ENCODE measurements at places on chromosomes 4 and X. TPM values are rescaled to one million over a fixed set of nuclear protein-coding genes. Genes with fewer than 3 reads are reported as not detected.

Gene PRR32
- polyA plus RNA-seq = not detected

Gene S100G
- 0.23 TPM for polyA plus RNA-seq

Gene TRPC5OS
- not detected for polyA plus RNA-seq

Gene TLR3
- 0.49 TPM for polyA plus RNA-seq

Gene BEND2
- not detected for polyA plus RNA-seq

Gene CPZ
- polyA plus RNA-seq = 0.04 TPM

DNA sequence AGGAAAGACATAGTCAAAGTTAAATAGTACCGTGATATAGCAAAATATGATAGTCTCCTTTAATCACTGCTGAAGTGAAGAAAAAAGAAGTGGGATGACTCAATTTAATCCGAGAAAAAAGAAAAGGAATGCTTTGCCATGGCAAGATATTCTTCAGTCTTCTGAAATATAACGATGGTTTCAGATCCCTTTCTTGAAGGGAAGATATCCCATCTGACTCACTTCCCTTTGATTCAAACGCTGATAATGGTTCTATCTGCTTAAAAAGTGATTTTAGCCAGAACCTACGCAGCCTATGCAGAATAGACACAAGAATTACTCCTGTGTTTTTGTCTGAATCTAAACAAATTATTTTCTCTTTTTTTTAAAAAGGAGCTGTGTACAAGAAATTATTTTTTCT lies 68.1 kb upstream of the FTHL17 start:
- no peak for DNase-seq

DNA sequence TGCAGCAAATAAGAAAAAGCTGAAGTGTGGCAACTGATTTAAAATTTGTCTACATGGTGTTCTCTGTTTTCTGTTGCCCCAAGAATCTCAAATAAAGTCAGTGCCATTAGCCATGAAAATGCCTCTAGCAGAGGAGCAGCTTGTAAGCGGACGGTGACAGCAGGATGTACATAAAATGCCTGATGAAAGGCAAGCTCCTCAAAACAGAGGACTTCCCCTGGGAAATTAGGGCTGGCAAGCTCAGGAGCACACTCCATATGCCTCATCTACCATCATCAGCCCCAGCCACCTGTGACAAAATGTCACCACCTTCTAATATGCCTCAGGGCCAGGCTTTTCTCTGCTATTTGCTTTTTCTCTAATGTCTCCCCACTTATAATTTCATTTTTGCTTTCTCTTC lies 54.5 kb downstream of the ASB9 start:
- DNase-seq = no peak

DNA sequence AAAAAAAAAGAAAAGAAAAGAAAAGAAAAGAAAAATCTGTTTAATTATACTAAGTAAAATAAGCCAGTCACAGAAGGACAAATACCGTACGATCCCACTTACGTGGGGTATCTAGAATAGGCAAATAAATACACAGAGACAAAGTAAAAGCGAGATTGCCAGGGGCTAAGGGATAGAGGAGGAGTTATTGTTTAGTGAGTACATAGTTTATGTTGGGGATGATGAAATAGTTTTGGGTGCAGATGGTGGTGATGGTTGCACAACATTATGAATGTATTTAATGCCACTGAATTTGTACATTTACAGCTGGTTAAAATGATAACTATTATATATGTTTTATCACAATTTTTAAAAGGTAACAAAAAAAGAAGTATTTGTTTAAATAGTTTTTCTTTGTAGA lies 7.1 kb downstream of the CA5B start:
- DNase-seq = no peak

DNA sequence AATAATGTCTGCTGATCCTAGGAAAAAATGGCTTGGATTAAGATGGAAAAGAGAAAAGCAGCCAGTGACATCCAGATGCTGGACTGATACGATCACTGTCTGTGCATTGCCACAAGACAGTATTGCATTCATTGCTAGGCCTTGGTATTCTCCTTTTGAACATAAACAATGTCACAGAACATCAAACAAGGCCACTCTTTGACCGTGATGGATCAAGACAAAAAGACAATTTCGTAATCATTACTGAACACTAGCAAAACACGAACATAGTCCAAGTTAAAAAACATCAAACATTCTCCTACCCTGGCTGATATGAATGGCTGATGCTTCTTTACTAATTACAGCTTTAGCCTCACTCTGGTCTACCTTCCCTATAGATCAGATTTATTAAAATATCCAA lies 374.1 kb upstream of the CXorf51B start:
- DNase-seq = no peak

DNA sequence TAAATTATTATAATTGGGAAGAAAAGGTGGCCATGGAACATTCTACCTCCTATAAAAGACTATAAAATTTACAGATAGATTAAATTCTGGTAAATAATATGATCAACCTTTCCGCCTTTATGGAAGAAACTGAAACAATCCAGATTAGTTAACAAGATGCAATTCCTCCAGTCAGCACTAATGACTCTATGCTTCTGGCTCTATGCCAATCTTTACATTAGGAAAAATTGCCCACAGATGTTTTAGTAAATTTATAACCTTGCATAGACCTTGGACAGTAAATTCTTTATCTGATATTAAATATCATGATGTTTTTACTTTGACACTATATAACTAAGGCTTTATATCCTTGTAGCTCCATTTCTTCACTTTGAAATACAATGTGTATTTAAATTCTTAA lies 2302.5 kb downstream of the ARAP2 start:
- no peak for DNase-seq

GRCh38 chrX:123186801-123187200 lies 2.7 kb downstream of the GRIA3 start:
- DNase-seq = no peak

GRCh38 chr4:82626251-82626868 lies 64.6 kb upstream of the TMEM150C start:
- DNase-seq = no peak

DNA sequence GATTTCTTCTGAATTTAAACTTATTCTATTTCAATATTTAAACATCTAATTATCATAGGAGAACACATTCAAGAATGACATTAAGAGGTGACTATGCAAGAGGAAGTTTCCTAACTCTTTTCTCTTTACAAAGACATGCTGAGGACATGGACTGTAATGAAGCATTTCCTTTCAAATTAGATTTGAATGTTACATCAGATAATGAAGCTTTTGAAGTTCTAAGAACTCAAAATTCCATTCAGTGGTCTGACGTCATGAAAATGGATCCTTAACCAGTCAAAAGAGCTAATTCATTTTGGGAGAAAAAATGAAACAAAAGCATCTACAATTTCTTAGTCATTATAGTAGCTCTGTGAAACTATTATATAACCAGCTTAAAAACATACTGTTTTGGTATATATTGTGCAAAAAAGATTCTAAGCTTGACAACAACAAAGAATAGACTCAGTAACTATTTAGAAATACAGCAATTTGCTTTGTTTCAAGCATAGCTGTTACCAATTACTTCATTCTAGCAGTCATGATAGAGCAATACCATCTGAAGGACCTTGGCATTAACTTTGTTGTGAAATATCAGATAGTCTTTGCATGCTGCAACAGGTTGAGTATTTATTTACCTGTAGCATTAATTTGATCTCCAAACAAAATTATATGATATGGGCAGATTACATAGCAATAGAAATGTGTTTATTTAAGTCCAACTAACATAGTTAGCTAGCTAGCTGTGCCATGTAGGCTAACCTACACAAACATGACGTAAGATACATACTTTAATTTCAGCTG lies 13.7 kb upstream of the DTHD1 start:
- no peak for DNase-seq

GRCh38 chr4:106172861-106173260 lies 143.1 kb downstream of the TBCK start:
- no peak for DNase-seq

- DNase-seq = no peak
These were observed 19.3 kb downstream of the TSPAN5 start for GRCh38 chr4:98639108-98639507.

DNA sequence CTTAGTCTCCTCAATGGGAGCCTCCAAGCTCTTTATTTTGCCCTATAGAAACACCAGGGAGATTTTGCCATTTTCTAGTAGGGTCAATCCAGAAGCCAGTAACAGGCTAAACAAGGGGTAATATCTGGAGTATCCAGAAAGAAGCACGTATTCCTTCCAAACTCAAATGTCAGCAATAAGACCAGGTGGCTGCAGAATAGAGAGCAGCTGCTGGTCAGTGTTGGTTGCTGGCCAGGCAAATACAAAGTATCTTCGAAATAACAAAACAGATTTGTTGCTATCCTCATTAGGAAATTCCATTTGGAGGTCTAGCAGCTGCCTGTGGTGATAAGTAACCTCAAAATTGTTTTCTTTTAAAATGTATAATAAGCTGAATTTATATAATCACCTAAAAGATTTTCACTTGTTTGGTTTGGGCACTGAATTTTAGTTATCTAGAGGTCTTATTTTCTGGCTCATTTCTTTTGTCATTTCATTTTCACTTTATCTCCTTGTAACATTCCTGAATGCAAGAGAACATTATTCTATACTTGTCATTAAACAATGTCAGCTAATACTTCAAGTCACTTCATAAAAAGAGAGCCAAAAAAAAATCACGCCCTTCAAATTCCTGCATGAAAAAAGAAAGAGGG lies 320.6 kb downstream of the DTHD1 start:
- DNase-seq = no peak

DNA sequence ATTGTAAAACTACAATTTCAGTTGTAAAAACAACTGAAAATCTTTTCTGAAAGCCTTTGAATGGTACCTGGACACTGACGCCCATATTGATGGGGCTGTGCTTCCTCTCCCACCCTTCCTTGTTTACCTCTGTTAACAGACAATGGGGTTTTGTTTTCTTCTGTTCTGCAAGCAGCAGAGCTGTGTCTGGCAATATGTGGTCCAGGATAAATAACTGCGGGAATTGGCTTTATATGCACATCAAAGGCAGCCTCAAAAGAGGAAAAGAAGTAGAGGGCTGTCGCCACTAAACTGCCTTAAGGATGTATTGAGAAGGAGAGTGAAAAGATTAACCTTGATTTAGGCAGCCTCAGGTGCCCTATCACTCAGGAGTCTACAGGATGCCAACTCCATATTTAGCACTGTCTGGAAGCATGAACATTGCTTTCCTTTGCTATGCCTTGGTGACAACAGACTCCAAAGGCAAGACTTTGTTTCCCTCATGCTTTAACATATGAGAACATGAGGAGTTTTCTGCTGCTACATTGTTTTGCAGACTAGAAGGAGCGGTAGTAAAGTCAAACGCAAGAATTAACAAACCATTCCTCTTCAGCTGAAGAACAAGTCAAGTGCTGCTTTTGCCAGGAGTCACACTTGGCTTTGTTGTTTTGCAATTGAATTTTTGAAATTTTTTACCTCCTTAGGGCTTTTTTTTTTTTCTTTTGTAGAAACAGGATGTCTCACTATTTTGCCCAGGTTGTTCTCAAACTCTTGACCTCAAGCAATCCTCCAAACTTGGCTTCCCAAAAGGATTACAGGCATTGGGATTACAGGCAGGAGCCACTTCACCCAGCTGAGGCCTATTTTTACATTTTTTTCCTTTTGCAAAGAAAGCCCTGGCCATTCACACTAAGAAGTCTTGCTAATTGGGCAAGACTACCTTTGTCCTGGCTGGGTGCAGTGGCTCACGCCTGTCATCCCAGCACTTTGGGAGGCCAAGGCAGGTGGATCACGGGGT lies 3.0 kb downstream of the IL21 start:
- no peak for DNase-seq

GRCh38 chr4:131531087-131531486 lies 1618.0 kb upstream of the PCDH10 start:
- no peak for DNase-seq

GRCh38 chr4:55675196-55675793 lies 39.2 kb upstream of the NMU start:
- DNase-seq = no peak

DNA sequence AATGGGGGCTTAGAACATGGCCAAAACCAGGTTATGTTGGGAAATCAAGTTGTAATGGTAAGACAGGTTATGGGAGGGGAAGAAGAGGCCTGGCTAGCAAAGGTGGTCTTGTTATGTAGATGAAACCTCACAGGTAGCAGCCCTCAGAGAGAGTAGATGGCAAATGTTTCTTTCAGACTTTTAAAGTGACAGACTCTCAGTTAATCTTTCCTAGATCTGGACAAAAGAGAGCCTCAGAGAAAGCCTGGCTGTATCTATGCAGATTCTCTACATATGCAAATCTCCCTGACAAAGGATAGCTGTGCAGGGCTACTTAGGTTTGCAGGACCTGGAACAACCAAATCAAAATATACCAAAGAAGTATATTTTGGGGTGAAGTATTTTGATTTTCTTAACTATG lies 284.1 kb upstream of the AMOT start:
- no peak for DNase-seq

- no peak for DNase-seq
These were observed 190.9 kb downstream of the GABRB1 start for GRCh38 chr4:47222276-47222675.

DNA sequence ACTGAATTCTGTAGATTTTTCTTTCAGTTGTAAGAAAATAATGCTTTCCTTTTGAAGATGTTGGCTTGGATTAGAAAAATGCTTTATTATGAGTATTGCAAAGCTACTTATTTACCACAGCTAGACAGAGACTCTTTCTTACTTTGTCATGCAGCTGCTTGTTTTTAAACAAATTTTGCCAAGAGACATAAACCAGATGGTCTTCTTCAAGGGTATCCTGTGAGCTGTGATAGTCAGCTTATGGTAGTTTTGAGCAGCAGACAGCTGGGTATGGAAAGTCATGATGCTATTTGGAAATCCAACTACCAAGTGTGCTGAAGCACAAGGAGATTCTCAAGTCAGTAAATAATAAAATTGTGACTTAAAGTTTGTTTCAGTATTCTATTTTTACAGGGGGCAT lies 941.5 kb downstream of the DMD start:
- DNase-seq = no peak

Data from psoas muscle (tissue), 8 donors.